ENCODE measurements at places on chromosomes 13 and 19.

GRCh38 chr13:33722216-33722915 is 95.6 kb upstream of the RFC3 start:
- no peak for DNase-seq

- no peak for DNase-seq
Observed at GRCh38 chr19:31099515-31100205, 249.6 kb downstream of the TSHZ3 start.

- no peak for DNase-seq
Observed at GRCh38 chr13:104784891-104785290, 1718.7 kb upstream of the SLC10A2 start.

DNA sequence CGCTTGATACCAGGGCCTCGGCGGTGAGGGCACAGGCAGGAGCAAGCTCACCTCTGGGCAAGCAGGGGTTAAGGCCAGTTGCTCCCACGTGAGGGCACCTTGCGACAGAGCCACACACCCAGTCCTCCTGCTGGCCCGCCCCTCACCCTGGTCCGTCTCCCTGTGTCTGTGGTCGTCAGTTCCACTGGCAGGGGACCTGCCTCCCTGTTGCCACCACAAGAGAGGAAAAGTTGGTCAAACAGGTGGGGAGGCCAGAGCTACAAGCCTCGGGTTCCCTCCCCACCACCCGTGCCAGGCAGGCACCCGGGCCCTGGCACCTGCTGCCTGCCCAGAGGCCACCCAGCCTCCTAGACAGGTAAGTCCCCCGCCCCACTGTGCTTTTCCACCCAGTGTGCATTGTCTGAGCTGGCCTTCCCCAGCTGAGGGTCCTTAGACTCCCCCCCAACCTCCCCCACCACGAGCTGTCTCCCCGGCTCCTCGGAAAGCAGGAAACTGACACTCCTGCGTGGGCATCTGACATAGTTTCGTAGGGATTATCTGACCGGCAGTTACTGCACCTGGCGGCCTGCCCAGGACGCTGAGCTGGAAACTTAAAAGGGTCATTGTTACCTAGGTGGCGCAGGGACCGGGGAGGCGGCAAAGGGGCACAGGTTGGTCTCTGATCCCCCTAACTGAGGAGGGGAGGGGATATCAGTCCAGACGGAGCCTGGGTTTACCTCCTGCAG is at the start of gene TJP3:
TSS of gene TJP3 (plus strand) at position 178 of the 725 bp plus-strand sequence. CDS start 20,049 bp downstream, outside the sequence.
- DNase-seq: no peak

GRCh38 chr13:81395368-81395767 is 1054.4 kb upstream of the SPRY2 start:
- DNase-seq: peak; percentile 17

Measured in lower leg skin (tissue), 4 donors.